ENCODE measurements at places on chromosomes 12 and 14. TPM values are rescaled to one million over a fixed set of nuclear protein-coding genes. Genes with fewer than 3 reads are reported as not detected.

Gene RD3L
- total RNA-seq = not detected

Gene SYCP3
- total RNA-seq = 0.22 TPM

Gene NGB
- total RNA-seq = not detected

Gene CIT
- 41.8 TPM for total RNA-seq

DNA sequence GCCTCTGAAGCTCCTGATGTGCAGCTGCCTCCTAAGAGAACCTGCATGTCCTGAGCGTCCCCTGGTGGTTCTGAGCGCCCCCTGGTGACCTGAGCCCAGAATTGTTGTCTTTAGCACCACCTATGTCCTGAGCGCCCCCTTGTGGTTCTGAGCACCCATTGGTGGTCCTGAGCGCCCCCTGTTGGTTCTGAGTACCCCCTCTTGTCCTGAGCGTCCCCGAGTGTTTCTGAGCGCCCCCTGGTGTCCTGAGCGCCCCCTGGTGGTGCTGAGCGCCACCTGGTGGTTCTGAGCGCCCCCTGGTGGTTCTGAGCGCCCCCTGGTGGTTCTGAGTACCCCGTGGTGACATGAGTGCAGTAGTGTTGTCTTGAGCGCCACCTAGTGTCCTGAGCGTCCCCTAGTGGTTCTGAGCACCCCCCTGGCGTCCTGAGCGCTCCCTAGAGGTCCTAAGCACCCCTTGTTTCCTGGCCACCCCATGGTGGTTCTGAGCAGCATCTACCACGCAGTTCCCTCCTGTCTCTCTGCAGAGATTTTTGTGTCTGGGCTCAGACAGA is 782.5 kb downstream of the TMEM121 start:
- peak; percentile 93 for DNase-seq

- no peak for DNase-seq
These were observed 59.5 kb downstream of the SEL1L start for GRCh38 chr14:81474148-81474492.

GRCh38 chr12:121712190-121712460 is 427 bp upstream of the TMEM120B start:
- no peak for DNase-seq

GRCh38 chr12:129145381-129145780 is 292.1 kb downstream of the GLT1D1 start:
- DNase-seq = no peak

DNA sequence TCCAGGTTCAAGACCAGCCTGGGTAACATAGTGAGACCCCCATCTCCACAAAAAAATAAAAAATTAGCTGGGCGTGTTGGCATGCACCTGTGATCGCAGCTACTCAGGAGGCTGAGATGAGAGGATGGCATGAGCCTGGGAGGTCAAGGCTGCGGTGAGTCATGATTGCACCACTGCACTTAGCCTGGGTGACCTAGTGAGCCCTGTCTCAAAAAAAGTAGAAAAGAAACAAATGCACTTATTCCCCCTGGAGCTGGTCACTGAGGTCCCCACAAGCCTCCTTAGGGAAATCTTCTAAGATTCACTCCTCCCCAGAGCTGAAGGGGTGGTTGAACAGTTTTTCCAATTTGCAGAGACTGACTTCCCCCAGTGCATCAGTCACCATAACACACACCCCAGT is 1.6 kb downstream of the CD9 start:
- DNase-seq = no peak

- no peak for DNase-seq
These were observed 41.2 kb upstream of the MEG3 start for GRCh38 chr14:100784523-100785337.

- no peak for DNase-seq
These were observed 90.1 kb upstream of the FLRT2 start for GRCh38 chr14:85439696-85440328.

- DNase-seq = no peak
These were observed 341.5 kb upstream of the TMPO start for GRCh38 chr12:98173773-98174427.
